ENCODE measurements at places on chromosomes 1 and 21.

- DNase-seq = no peak
Measured at GRCh38 chr1:203299169-203299568, 6.2 kb upstream of the BTG2 start.

- DNase-seq = peak; percentile 90
Measured at GRCh38 chr1:23196627-23197328, 20.5 kb downstream of the HTR1D start.

GRCh38 chr1:211833174-211833820, 2.7 kb upstream of the LPGAT1 start:
- no peak for DNase-seq

DNA sequence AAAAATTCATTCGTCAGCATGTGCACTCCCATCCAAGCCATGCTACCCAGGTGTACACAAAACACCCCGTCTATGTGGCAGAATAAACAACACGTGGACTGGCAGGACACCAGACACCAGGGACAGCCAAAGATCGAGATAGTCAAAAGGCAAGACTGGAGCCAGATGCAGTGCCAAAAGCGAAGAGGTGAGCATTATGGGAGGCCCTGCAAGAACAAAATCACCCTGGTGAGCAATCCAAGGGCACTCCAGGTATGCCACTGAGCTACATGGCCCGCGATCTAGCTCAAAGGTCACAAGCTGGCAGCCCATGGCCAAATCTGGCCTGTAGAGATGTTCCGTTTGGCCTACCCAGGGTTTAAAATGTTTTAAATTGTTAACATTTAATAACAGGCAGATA, 33.7 kb downstream of the PLPP3 start:
- no peak for DNase-seq

DNA sequence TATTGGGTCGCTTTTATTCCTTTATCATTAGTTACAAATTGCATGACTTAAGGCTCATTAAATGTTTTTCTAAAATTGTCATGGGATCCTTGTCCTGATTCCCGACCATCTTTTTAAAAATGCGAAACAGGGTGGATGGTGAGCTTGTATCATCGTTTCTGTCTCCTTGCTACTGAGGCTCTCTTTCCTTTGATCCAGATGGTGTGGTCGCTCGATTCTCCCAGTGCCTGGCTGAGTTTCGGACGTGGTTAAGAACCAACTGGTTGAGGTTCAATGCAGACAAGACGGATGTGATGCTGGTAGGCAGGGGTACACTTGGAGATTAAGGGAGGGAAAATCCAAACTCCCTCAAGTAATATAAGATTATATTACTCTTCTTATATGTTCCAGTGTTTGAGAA, 1.2 kb downstream of the MIER1 start:
- no peak for DNase-seq

DNA sequence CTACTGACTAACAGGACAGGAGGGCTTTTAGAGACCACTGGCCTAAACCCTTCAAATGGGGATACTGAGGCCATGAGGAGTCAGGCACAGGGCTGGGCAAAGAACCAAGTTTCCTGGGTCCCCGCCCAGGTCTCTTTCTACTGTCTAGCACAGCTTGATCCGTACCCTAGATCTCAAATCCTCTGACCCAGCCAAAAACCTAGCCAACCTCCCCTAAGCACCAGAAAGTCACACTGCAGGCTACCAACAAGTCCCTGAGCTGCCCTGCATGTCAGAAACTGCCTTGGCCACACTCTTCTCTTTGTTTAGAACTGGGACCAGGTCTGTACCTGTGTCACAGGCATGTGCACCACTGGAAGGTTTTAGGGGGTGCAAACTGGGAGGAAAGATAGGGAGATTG, 33.6 kb downstream of the AHDC1 start:
- DNase-seq = no peak

- DNase-seq = no peak
Measured at GRCh38 chr1:41874151-41874719, 44.5 kb downstream of the HIVEP3 start.

DNA sequence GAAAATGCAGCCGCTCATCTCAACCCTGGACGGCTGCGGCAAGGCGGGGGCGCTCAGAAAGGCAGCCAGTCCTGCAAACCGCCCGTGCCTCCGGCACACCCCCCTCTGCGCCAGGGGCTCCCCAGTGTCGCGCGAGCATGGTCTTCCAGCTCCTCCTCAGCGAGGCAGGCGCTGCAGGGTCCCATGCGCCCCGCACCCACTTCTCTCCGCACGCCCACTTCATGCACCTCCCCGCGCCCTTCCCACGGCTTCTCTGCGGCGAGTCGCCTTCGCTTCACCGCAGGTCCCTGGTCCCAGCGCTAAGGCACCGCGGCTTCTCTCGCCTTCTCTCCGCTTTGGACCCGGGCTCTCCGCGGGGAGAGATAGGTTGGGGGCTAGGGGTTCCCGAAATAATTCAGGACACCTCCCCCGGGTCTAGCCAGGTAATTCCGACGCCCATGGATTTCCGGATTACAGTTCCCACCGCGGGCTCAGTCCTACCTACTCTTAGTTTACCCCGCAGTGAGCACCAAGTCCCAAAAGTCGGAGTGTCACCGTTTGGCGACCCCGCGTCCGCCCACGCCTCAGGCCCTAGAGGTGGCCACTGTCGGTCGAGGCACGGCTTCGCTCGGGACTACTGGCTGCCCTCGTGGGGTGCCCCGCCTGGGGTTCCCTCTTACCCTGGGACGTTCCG, 67.5 kb downstream of the SYT2 start:
- no peak for DNase-seq

- peak; percentile 4 for DNase-seq
Measured at GRCh38 chr1:117128323-117129079, 7.0 kb upstream of the TRIM45 start.

DNA sequence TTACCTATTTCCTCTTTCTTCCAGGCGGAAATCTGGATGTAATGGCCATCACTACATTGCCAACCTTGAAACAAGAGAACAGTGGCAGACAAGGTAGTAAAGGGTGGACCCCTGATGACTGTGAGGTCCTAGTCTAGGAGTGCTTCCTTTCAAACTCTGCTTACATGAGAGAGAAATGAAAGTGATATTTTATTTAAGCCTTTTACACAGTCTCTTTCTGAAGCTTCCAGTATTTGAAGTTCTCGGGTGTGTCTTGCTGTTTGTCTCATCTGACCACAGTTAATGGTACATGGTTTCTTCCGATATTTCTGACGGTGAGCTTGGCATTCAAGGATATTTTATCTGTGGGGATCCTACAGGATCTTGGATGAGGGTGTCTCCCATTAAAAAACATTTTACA, 215.2 kb downstream of the SLC45A1 start:
- no peak for DNase-seq

- no peak for DNase-seq
Measured at GRCh38 chr21:39658066-39658465, 45.3 kb downstream of the B3GALT5 start.

DNA sequence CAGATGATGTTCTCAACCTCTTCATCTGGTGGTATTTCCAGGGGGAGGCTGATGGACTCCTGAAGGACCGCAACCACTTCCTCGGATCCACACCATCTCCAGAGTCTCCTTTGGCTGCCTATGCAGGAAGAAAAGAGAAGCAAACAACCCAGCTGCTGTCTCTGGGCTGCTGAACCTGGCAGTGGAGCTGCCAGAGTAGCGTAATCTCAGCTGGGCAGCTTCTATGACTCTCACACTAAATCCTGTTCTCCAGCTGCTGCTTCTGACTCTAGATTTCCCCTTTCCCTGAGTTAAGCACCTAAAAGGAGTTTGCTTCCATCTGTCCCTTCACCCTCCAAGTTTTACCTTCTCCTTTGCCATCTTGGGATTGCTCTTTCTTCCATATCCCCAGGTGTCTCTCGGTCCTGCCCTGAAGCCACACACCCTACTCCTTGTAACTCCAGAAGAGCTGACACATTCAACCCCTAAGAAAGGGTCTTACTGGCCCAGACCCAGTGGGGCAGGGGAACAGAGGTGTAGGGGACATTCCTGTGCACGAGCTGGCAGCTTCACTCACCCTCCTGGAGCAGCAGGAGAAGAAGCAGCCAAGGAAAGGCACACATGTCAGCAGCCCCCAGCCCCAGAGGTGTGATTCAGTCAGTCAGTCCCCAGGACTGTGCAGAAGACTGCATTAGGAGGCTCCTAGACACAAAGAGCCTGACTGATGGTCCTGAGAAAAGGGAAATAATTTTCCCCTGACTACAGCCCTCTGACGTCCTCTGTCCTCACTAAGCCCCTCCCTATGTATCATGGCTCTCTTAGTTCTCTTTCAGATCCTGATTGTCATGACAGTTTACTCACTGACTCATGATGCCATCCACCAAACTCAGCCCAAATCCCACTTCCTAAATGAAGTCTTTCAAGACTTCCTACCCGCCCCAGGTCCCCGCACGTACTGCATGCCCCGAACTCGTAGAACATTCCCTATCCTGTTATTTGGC, at the start of gene SLAMF9:
Gene SLAMF9, minus strand, starts transcription at position 702 of the 980 bp plus-strand sequence. Its CDS starts 100 bp downstream, at position 602.
- DNase-seq = no peak

DNA sequence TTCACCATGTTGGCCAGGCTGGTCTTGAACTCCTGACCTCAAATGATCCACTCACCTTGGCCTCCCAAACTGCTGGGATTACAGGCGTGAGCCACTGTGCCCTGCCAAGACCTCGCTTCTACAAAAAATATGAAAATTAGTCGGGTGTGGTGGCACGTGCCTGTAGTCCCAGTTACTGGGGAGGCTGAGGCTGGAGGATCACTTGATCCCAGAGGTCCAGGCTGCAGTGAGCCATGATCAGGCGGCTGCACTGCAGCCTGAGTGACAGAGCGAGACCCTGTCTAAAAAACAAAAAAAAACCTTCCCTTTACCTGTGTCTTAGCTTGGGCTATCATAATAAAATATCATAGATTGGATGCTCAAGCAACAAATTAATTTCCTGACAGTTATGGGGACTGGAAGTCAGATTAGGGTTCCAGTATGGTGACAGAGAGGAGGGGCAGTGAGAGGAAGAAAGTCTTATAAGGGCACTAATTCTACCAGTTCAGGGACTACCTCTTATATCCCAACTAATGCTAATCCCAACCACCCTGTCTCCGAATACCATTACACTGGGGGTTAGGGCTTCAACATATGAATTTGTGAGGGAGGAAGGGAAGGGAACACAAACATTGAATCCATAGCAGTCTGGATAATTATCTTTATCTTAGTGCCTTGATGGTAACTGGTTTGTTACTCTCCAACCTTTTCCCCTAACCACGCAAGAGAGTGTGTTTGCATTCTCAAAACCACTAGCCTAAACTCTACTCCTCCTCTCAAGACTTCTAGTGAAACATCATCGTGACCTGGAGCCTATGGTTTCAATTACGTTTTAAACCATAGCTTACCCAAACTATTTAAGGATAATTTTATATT, 1.0 kb upstream of the NAXE start:
- no peak for DNase-seq

DNA sequence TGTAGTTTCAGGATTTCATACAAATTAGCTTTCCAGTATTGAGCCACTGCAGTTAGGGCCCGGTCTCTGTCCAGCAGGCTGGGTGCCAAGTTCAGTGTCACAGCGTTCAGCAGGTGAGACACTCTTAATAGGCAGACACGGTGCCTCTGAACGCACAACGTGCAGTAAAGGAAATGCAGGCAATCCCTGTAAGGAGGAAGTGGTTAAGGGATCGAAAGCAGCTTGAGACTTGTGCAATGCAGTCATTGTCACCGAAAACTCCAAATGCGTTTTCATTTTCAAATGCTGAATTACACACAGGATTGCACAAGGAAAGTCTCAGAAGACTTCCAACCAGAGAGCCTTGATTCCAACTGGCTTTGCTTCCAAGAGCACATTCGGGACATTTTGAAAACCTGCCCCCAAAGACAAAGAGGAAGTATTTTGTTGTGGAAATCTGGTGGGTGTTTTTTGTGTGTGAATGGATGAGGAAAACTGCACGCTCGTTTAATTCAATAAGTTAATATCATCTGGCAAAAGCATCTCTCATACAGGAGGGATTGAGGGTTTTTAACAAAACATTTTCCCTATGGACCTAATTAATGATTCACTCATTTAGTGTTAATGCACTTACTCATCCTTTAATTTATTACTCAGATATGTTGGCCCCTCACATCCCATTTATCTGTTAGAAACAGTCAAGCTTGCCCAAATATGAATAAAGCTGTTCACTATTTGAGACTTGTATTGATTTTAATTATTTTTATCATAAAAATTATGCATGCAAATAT, 61.6 kb downstream of the PTGS2 start:
- DNase-seq = no peak

GRCh38 chr1:61395146-61395800, 312.9 kb downstream of the NFIA start:
- no peak for DNase-seq

DNA sequence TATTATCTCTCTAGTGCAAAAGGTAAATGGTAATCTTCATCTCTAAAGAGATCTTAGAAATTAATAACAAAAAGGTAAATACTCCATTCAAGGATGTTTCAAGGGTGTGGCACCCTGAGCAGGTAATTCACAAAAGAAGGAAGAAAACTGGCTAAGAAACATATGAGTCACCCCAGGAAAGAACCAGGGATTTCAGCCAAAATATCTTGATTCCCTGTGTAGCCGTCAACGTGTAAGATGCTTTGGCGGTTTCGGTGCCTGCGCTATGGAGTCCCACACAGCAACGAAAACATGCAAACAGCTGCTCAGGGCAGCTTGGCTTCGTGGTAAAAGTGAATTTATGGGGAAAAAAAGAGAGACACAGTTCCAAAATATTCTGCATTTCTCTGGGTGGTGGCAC, 3.7 kb downstream of the ITGB2 start:
- DNase-seq = no peak

- no peak for DNase-seq
Measured at GRCh38 chr1:201180141-201180540, 10.5 kb upstream of the IGFN1 start.

DNA sequence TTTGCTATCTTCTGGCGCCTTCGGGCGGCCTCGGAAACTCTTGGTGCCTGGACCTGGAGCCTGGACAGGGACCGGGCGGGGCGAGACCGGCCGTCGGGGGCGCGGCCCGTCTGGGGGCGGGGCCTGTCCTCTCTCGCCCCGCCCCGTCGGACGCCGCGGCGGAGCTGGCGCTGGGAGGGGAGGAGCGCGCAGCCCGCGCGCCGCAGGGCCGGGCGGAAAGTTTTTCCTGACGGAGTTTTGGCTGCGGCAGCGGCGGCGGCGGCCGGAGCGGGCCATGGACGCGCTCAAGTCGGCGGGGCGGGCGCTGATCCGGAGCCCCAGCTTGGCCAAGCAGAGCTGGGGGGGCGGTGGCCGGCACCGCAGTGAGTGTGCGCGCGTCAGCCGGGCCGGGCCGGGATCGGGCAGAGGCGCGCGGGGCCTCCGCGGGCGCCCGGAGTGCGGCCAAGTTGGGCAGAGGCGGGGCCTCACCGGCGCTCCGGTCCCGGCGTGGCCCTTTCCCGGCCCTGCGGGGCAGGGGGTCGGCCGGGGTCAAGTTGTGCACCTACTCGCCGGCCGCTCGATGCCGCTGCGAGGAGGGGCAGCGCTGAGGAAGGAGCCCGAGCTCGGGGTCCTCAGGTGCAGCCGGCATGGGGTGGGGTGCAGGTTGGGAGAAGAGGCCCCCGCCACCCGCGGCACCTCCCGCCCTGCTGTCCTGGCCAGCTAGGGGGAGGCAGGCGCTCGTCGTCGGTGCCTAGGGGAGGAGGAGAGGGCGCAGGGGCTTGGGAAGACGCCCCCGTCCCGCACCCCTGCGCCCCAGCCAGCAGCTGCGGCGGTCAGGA, at the start of gene LDLRAP1:
Gene LDLRAP1, plus strand, starts transcription at position 182 of the 818 bp plus-strand sequence. Its CDS starts 93 bp downstream, at position 275.
- DNase-seq = peak; percentile 24

- no peak for DNase-seq
Measured at GRCh38 chr1:233327651-233328141, at the start of gene MAP3K21. Gene MAP3K21, plus strand, starts transcription at chr1:233327724. Its CDS starts 305 bp downstream, at chr1:233328029.

Data from pulmonary artery endothelial cell (primary cell).